ENCODE measurements at places on chromosomes 2 and 18.
A peak's percentile ranks its signal among the peaks of the same experiment; 100 is the strongest.

DNA sequence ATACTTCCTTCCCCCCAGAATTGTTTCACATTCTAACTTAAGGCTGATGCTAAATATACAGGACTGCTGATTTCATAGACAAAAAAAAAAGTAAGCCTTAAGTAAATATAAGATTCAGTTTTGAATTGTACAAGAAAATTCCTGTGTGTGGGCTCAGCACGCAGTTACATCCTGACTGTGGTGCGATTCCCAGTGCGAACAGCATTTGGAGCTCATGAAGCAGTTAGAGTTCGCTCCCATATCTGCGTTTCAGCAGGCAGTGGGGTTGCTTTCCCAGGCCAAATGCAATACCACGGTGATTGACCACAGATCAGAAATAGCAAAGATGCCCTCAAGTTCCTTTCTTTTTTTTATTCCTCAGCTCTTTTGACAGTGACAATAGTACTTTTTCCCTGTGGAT lies 75.6 kb downstream of the SATB2 start:
- DNase-seq: no peak

GRCh38 chr18:71832946-71833617 lies 711.1 kb downstream of the CBLN2 start:
- DNase-seq: no peak

DNA sequence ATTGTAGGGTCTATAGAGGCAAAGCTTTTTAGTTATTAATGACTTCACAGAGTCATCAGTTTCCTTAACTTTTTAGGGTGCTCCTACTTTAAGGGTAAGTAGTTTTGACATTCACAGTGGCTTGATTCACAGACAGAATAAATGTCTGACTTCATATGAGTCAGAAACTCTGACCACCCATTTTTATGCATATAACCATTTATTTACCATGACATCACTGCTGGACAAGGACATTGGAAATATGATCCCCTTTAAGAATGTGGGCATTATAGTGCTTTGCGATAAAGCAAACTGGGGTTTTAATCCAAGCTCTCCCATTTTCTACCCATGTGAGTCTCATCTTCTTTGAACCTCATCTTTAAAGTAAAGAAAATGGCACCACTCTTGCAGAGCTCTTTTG lies 162.0 kb upstream of the MC4R start:
- peak; percentile 11 for DNase-seq

GRCh38 chr2:123808243-123808642 lies 216.8 kb upstream of the CNTNAP5 start:
- DNase-seq: no peak

DNA sequence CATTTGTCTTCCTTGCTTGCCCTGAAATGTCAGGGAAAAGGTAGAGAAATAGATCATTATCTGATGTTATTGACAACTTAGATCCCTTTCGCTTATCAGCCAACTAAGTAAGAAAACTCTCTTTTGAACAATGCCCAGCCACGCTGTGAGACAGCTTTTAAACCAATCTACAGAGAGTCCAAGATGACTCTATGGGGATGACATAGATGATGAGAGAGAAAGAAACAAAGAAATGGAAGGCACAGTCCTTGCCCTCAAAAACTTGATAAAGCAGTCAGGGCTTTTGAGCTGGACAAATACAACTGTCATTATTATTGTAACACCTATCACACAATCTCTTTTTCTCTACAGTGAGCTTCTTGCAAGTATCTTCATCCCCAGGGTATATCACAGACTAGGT lies 222.6 kb downstream of the SETBP1 start:
- no peak for DNase-seq

GRCh38 chr2:166057370-166058164 lies 70.3 kb downstream of the SCN1A start:
- no peak for DNase-seq

Data from fibroblast of skin of left quadriceps (primary cell).